ENCODE measurements at places on chromosomes 2 and 18. TPM values are rescaled to one million over a fixed set of nuclear protein-coding genes. Genes with fewer than 3 reads are reported as not detected.

The ANKRD62 gene
- 0.14 TPM for total RNA-seq

- ATAC-seq, result no peak
Measured at GRCh38 chr2:218039171-218039570, 29.9 kb upstream of the RUFY4 start.

GRCh38 chr2:172283476-172283875 is 143.9 kb upstream of the ITGA6 start:
- ATAC-seq, result peak; percentile 24

GRCh38 chr2:124121760-124122275 is 96.7 kb downstream of the CNTNAP5 start:
- peak; percentile 74 for ATAC-seq

DNA sequence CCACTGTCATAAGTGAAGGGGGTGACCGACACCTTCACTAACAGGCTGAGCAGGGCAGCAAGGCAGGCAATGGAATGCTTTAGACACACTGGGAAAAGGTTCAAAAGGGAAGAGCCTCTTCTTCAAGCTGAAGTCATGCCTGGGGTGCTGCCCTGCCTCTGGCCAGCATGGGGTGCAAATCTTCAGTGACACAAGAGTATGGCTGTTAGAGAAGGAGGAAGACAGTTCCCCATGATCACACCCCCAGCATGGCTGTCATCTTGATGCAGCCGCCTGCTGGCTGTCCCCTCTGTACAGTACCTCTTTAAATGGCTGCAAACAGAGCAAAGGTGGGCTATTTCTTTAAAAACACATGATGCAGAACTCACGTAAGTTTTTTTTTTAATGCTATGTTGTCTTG is 71.9 kb downstream of the INPP4A start:
- ATAC-seq, result no peak

DNA sequence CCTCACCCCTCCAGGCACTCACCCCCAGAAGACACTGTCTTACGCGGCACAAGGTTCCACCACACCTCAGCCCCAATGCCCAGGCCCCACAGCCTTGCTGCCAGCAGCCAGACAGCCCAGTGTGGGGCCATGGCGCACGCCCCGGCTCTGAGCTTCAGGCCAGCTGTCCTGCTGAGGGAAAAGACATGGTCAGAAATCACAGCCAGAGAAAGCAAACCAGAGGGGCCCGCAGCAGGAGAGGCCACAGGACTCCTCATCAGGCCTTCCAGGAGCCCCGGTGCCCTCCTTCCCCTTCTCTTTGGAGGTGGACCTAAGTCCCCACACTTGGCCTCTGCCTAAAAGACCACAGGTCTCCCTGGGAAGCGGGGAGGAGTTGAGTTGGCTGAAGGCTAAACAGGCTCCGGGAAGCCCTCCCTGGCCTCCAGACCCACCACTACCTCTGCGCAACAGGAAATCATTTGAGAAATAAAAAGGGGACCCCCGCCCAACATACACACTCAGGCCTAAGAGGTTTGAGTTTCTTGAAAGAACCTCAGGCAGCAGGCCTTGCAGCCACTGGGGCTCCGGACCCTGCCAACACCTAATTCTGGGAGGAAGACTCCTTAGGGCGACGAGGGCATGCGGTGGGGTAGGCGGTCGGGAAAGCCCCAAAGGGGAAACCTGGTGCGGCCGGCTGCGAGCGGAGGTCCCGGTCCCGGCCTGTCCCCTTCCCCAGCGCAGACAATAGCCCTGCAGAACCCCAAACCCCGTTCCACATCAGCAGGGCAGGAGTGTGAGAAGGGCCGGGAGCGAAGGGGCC is 1.9 kb downstream of the SEMA4C start:
- no peak for ATAC-seq

- ATAC-seq, result no peak
Measured at GRCh38 chr2:101327863-101328394, 19.4 kb upstream of the RNF149 start.

The KIF5C gene
- 228 TPM for total RNA-seq

The EML6 gene
- 4.2 TPM for total RNA-seq

The CYTIP gene
- not detected for total RNA-seq

The PARD3B gene
- total RNA-seq, result 5.8 TPM

The CHRND gene
- 0.29 TPM for total RNA-seq

DNA sequence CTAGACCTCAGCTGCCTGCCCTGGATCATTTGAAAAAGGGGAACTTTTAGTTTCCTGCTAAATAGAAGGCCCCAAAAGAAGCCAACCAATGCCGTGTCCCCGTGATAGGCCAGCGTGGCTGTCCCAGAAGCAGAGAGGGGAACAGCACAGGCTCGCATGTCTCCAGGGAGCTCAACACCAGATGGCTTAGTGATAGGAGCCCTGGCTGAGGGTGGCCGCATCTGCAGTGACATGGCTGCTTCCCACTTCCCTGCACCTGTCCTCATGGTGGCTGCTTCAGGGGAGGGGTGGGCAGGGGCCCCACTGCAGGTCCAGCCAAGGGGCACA is 79.6 kb downstream of the MBP start:
- no peak for ATAC-seq

The FBXO41 gene
- total RNA-seq, result 5.4 TPM

GRCh38 chr2:69222953-69223658 is 163.9 kb downstream of the GFPT1 start:
- ATAC-seq, result no peak

DNA sequence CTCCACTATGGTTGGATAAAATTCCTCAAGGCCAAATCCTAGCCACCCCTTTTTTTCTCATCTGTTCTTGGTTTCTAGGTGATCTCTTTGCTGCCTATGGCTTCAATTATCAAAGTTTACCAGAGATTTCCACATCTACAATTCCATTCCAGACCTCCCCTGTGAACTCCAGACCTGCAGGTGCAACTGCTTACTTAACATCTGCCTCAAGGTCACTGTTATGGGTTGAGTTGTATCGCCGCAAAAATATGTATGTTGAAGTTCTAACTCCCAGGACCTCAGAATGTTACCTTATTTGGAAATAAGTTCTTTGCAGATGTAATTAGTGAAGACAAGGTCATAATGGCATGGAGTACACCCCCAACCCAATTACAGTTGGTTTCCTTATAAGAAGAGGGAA is 60.4 kb upstream of the SOS1 start:
- ATAC-seq, result no peak

DNA sequence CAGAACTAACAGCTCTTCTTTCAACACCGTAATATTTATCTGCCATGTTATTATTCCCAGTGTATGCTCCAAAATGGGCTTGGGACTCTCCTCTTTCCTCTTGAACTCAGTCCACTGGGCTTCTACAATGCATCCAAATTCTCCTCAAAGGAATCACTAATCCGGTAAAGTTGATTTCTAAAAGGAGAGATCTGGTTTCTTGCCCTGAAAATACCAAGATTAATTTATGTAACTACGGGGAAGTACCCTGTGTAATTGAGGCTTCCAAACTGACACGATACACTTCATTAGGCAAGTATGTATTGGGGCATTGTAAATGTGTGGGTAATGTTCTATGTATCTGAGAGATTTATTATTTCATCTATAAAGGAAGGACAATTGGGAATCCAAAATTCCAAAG is 5.7 kb downstream of the NCKAP5 start:
- no peak for ATAC-seq

- no peak for ATAC-seq
Measured at GRCh38 chr2:100029460-100029859, 112.9 kb downstream of the AFF3 start.

- ATAC-seq, result no peak
Measured at GRCh38 chr2:16100006-16100405, 159.7 kb downstream of the MYCN start.

The SERPINB13 gene
- 0.53 TPM for total RNA-seq

DNA sequence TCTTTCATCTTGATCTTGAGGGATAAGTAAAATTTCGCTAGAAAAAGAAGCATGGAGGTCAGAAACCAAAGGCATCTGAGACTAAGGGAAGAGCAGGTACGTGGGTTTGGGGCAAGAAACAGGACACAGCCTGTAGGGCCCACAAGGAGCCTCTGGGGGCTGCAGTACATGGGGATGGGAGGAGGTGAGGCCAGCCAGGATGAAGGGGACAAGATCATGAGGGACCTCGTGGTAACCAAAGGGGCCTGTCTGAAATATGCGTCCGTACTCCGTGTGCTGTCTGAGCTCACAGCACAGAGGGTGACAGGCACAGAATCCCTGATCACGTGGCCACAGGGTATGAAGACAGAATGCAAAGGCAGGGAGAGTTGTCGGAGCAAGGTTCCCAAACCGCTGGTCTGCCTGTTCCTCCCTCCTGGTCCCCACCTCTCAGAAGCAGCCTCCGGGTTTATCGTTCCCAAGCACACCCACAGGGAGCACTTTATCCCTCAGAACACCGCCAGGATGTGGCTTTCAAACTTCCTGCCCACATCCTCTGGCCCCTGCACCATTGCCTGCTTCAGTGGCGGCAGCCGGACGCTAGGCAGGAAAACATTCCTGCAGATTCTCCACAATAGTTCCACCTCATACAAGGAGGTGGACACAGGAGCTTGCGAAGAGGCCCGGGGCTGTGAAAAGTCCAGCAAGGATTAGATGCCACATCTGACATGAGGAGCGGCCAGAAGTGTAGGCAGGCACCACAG is 12.0 kb downstream of the TMEM163 start:
- no peak for ATAC-seq

DNA sequence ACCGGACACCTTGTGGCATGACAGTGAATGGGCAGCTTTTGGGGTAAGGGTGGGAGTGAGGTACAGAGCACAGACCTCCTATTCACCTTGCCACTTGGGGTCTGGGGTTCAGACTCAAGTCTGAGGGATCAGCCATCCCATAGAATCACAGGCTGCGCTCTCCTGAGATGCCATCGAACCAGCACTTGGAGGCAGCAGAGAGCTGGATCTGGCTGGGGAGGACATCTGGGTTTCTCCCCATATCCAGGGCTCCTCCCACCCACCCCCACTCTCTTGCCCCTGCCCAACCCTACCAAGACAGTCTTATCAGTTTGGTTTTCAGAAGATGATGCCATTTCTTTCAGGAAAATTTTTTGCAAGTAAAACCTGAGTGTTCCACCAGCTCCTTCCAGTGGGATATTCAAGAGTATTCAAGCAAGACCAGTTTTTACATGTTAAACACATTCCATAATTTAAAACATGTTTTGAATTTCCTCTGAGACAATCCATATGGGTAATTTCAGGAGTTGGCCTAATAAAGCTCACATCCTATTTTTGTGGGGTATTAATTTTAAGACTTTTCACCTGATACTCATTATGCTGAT is 29.2 kb upstream of the TEX44 start:
- ATAC-seq, result peak; percentile 80

- ATAC-seq, result no peak
Measured at GRCh38 chr2:172510088-172510487, 45.8 kb upstream of the PDK1 start.

- ATAC-seq, result no peak
Measured at GRCh38 chr2:160380000-160380570, 113.5 kb downstream of the RBMS1 start.

DNA sequence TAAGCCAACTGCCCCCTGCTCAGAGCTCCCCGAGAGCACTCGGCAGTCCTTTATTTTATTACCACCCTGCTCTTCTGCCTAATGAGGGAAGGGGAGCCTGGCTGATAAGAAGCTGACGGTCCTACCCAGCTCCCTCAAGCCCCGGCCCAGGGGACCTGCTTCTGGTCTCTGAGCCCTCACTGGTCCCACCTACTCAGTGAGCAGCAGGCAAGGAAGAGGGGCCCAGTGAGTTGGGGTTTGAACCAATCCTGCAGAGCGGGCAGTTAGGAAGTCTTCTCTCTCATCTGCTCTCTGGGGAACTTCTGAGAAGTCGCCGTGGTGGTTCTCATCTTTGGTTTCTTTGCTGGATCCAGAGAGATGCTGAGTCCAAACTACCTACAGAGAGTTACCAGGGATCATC is 218.9 kb downstream of the NDUFA10 start:
- no peak for ATAC-seq

- no peak for ATAC-seq
Measured at GRCh38 chr2:42937171-42937875, 144.9 kb upstream of the HAAO start.

DNA sequence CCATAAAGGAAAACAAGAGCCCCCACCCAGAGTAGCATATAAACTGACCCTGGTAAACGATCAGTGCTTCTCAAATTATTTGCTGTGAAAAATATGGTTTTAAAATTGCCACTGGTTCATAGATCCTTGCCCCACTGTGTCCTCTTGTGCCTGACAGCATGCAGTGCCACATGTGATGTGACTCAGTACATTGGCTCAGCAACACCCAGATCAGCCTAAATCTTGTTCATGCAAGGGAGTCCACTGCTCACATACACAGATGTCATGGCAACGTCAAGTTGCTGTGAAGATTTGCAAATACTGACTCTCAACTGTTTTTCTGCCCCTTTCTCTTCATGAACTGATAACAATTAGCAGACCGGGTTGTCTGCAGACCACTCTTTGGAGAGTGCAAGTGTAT is 91.0 kb downstream of the TMEM182 start:
- ATAC-seq, result peak; percentile 91

Measured in motor neuron (in vitro differentiated cells).